SJSA1 (cell line): ENCODE measurements at places on chromosomes 12 and 14. TPM values are rescaled to one million over a fixed set of nuclear protein-coding genes. Genes with fewer than 3 reads are reported as not detected.

DNA sequence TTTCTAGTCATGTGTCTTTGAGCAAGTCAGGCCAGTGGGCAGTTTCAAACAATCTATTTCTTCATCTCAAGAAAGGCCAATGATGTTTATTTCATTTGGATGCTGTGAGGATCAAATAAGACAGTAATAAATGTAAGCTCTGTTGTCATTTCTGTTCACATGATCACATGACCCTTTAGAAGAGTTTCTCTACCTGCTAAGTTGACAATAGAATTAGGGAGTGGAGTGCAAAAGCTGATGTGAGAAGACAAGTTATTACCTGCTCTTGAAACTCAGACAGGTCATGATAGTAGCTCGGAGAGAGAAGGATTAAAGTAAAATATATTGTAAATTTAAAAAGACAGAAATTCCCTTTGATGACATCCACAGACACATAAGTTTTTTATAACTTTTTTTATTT lies 37.3 kb upstream of the DCN start:
- no peak for DNase-seq

- no peak for DNase-seq
Measured at GRCh38 chr12:19390051-19390598, 49.2 kb upstream of the AEBP2 start.

GRCh38 chr14:33081259-33081658 lies 142.6 kb downstream of the NPAS3 start:
- DNase-seq: no peak

Gene RTL1
- not detected in 2 replicates for total RNA-seq

DNA sequence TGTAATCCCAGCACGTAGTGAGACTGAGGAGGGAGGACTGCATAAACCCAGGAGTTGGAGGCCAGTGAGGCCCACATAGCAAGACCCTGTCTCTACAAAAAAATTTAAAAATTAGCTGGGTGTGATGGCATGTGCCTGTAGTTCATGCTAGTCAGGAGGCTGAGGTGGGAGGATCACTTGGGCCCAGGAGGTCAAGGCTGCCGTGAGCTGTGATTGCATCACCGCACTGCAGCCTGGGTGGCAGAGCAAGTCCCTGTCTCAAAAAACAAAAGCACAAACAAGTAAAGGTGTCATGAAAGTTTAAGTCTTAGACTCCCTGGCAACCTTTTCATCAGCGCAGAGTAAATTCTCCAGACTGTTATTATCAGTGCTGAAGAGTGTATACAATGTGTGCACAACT lies 10.4 kb downstream of the TMEM30B start:
- no peak for DNase-seq
